ENCODE measurements at places on chromosomes 2 and 18. TPM values are rescaled to one million over a fixed set of nuclear protein-coding genes. Genes with fewer than 3 reads are reported as not detected.

The TBR1 gene
- not detected for total RNA-seq

The GALNT14 gene
- total RNA-seq = not detected

The KIAA2012 gene
- total RNA-seq = under 0.01 TPM

The NIFK gene
- total RNA-seq = 38.5 TPM

The KYNU gene
- 9.5 TPM for total RNA-seq

The CPSF3 gene
- 49.5 TPM for total RNA-seq

The SNTG2 gene
- not detected for total RNA-seq

The POTEI gene
- total RNA-seq = under 0.01 TPM

The SP9 gene
- not detected for total RNA-seq

The TTN gene
- total RNA-seq = under 0.01 TPM

The PLCL1 gene
- total RNA-seq = 1.1 TPM

Measured in smooth muscle cell of bladder (primary cell).